Stimulated activated CD4-positive, alpha-beta T cell treated with anti-CD3 and anti-CD28 coated beads, Interleukin-15, amount 100 ng/mL, for 48 hours (primary cell): ENCODE measurements at places on chromosomes 2 and 18.

DNA sequence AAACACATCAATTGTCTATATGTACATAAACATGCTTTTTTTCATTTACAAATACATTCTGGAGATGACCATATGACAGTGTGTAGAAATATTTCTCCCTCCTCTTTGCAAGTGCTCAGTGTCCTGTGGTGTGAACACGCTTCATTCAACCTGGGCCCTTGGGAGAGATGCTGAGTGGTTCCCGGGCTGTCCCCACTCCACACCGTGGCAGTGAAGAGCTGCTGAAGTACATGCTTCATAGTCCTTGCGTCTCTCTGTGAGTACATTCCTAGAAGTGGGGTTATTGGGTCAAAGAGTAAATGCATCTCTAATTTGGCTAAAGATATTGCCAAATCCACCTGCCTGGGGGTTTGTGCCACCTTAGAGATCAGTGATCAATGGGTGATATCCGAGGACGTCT, 6.5 kb upstream of the GPR35 start:
- no peak for DNase-seq

- no peak for DNase-seq
Observed at GRCh38 chr2:112626604-112627059, 19.1 kb upstream of the SLC20A1 start.

GRCh38 chr2:222212571-222212970, 86.2 kb downstream of the PAX3 start:
- DNase-seq, result no peak

- DNase-seq, result peak; percentile 52
Observed at GRCh38 chr18:23237524-23238151, 102.4 kb downstream of the CABLES1 start.

- no peak for DNase-seq
Observed at GRCh38 chr18:1308686-1309085, 404.0 kb downstream of the ADCYAP1 start.

GRCh38 chr2:99444222-99444621, 45.6 kb downstream of the REV1 start:
- no peak for DNase-seq

GRCh38 chr2:236040600-236041328, 127.4 kb downstream of the GBX2 start:
- no peak for DNase-seq

GRCh38 chr18:73777356-73778031, 370.1 kb downstream of the FBXO15 start:
- no peak for DNase-seq

- no peak for DNase-seq
Observed at GRCh38 chr18:40259115-40259835, 1695.8 kb upstream of the PIK3C3 start.

GRCh38 chr18:45626330-45627203, 11.3 kb downstream of the SLC14A2 start:
- no peak for DNase-seq

GRCh38 chr2:182901748-182902147, 35.3 kb upstream of the FRZB start:
- DNase-seq, result no peak

DNA sequence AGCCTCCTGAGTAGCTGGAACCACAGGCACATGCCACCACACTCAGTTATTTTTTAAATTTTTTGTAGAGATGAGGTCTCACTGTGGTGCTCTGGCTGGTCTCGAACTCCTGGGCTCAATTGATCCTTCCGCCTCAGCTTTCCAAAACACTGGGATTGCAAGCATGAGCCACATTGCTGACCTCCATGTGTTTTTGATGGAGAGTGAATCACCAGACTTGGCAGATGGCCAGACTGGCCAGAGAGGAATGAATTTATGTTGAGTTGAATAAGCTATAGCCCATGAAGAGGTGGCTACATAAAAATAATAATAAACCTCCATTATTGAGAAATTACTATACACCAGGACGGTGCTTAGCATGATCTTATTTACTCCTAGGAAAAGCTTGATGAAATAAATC, 91.5 kb downstream of the MREG start:
- no peak for DNase-seq

- no peak for DNase-seq
Observed at GRCh38 chr2:240563951-240564560, 3.9 kb downstream of the DUSP28 start.

DNA sequence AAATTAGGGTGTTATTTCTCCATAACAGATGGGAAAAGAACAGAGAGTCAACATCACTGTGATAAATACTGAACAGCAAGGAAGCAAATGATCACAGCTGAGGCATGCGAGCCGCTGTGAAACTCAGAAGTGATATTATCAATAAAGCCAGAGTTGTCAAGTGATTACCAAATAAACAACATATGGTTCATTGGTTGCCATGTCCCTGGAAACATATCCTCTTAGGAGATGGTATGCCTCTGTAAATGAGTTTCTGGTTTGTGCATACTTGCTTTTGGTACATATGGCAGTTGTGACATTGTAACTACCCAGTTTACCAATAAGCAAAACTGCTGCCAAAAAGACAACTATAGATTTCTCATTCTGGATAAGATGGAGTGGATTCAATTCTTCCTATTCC, 23.8 kb downstream of the RAPGEF4 start:
- no peak for DNase-seq

DNA sequence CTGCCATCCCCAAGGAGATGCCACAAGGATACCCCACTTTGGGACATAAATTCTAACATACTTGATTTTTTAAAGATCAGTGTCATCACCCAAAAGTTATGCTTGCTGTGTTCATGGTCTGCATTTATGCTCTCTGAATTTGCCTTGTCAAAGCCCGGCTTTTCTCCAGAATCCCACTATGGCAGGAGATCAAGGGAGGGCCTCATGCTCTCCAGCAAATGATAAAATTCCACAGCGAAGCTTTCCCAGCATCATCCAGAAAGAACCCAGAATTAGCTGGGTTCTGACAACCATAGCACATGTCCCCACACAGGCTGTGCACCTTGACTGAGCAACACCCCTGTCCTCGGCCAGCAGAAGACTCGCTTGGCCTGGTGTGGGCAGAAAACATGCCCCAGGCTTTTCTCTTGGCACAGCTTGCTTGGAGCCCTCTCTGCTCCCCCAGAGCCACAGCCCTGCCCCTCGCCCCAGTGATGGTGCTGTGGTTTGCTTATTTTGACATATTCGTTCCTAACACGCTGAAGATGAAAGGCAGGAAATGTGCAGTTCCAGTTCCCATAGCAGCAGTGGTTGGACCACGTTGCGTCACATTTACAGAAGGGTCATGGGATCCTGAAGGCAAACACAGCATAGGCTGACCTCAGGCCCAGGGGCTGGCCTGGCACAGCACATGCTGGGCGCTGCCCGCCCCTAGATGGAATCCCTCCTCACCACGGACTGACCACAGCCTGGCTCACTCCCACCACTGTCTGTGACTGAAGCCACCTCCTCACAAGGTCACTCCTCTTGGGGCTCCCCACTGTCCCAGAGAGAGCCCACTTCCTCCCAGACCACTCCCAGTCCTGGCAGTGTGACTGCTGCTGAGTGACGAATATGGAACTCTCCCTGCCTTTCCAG, 14.1 kb upstream of the CHRNA1 start:
- peak; percentile 52 for DNase-seq

- no peak for DNase-seq
Observed at GRCh38 chr2:27495840-27496356, 741 bp upstream of the GCKR start.

- DNase-seq, result no peak
Observed at GRCh38 chr18:48077291-48077690, 146.8 kb upstream of the SMAD2 start.

DNA sequence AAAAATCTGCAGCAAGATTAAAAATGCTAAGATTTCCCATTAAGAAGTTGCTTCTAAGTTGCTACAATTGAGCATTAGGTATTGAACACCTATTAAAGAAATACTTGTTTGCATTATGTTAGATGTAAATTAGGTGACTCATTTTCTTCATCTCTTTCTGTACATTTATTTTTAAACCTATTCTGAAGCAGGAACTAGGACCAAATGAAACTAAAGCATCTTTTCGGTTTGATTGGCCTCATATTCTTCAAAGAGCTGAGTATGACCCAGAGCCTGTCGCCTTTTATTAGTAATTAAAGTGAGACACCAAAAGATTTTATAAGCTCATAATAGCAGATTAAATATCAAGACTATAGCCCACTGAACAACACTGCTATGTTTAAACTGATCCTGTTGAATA, 83.4 kb upstream of the ZEB2 start:
- no peak for DNase-seq

DNA sequence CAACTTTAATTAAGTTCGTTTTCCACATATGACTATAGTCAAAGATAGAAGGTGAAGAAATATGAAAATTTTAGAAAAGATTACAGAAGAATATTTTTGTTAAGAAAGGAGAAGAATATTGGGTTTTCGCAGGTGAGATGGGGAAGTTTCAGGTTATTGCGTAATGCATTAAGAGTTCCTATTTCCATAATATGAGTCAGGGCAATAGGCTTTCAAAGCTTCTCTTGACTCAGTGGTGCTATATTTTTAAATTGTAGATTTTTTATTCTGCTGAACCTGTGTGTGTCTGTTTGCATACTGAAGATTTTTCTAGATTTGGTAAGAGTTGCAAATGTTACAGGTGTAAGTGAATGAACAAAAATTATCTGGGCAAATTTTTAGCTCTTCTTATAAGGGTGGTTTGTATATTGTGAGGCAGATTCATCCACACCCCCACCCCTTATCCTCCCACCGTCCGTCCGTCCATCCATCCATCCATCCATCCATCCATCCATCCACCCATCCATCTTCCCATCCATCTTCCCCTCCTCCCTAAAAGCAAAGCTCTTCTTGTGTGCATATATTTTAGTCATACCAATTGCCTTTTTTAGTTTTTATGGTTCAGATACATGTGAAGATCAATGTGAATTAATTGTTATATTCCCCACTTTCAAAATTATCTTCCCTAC, 69.6 kb downstream of the MYO1B start:
- DNase-seq, result no peak

DNA sequence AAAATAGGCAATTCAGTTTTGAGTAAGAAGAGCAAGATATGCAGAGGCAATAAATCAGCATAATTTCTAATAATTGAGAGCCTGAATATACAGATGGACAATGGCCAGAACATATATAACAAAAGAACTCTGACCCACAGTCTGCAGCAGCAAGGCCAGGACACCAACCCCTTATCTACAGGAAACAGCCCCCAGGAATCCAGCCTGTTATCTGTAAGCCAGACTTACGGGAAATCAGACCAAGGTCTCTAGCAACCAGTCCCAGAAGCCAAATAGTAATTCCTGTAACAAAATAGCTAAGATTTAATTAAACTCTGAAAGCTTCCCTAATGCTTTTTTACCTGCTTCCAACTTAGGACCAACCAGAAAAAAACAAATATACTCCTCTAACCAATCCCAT, 434.5 kb upstream of the GYPC start:
- no peak for DNase-seq

GRCh38 chr2:30230497-30231211, 680 bp upstream of the LBH start:
- DNase-seq, result no peak

DNA sequence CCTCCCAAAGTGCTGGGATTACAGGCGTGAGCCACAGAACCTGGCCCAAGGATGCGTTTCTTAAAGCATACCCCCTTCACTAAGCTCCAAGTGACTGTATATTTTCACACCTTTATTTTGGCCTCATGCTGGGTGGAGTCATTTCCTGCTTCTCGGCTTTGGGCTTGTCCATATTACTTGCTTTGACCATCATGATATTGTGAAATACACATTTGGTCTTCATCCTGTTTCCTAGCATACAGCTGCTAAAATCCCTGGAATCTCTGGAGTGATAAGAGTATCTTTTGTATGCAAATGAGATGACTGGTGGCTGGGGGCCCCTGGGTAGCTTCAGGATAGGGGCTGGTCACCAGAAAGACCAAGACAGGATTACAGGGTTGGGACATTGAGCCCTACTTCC, 17.6 kb upstream of the COLEC12 start:
- DNase-seq, result no peak

DNA sequence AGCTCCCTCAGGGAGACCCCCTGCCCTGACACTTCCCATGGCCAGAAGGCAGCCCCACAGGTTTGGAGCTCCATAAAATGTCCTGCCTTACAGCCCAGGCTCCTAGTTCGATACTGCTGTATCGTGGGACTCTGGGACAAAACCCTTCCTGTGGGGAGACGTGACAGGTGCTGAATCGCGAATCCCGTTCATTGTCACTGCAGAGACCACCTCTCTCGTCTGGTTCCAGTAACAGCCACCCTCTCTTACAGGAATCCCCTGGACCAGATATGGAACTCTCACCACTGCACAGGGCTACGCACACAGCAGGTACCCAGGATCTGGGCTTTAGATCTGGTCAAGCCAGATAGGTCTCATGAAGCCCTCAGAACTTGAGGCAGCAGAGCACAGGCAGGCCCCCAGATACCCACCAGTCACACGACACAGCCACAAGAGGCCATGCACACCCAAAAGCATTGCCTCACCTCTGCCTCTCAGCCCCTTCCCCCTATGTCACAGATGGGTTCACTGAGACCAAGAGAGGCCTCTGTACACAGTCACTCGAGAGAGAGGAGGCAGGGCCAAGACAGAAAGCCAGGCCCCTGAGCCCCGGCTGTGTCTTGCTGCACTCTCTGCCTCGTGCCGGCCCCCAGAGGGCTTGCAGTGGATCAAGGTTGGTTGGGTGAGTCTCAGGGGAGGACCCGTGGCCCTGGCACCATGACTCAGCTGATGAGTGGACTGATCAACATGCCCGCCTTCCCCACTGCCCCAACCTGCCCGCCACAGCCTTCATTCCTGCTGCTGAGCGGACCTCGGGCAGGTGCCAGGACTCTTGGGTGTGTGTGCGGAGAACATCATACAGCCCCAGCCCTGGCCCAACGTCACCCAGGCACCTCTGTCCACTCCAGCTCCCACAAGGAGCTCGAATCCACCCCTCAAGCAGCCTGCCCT, 7.6 kb downstream of the SDC1 start:
- no peak for DNase-seq

DNA sequence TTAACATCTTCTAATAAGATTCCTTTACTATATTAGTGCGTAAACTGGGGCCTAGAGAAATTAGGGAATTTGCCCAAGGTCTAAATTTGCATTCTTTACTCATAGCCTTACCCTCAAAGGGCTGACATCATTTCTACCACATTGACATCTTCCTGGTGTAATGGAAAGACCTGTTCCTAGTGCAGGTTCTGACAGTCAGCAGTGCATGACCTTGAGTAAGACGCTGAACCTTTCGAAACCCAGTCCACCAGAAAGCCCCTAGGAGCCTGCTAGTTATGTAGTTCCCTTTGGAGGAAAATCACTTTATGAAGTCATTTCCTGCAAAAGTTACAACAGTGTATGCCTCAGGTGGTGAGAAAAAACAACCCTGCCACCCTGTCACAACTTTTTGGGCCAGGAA, 388.3 kb downstream of the TNS1 start:
- DNase-seq, result no peak

DNA sequence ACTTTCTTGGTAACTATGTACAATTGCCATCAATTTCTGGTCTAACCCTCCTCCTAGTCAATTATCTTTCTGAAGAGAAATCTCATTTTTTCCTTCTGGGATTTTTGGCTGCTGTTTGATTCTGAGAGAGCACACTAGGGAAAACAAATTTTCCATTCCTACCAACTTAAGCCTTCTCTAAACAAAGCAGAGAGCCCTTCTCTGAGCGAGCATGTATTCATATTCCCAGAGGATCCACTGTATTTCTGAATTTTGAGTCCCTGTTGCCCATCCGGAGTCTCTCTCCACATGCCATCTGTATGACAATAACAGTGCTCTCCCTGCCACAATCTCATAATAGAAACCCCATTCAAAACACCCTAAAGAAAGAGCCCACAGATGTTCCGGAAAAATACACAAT, 78.5 kb downstream of the MAIP1 start:
- no peak for DNase-seq
